Sciatic nerve (tissue), 2 donors: ENCODE measurements at places on chromosomes 1 and 21.

DNA sequence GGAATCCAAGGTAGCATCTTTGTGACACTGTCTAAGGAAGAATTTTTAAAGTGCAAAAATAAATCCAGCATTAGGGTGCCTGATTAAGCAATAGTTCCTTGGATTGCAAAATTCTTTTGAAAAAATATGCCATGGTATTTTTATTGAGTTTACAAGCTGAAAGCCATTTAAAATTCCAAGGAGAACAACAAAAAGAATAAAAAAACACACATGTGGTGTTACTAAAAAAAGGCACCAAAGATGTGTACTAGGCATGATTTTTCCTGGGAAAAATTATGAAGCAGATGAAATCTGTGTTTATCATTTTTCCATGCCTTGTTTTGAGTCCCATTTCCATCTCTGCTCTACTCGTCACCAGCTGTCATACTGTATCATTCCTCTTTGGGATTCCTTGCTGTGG lies 157.0 kb upstream of the ZNHIT6 start:
- no peak for DNase-seq

GRCh38 chr1:56331207-56331891 lies 248.0 kb downstream of the PLPP3 start:
- no peak for DNase-seq

DNA sequence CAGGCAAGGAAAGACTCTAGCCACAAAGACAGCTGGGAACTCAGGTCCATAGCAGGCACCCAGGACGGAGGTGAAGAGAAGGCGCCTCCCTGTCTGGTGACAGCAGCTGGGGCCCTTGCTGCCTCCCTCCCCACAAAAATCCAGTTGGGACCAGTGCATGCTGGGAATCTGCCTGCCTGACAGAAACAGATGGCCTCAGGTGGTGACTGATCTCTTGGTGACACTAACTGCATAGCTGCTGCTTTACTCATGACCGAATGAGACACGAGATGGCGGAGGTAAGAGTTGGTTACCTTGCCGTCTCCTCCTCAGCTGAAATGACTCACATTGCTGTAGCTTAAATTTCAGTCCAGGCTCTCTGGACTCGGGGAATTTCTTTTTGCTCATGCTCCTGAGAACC lies 130.3 kb downstream of the FGGY start:
- DNase-seq: no peak

DNA sequence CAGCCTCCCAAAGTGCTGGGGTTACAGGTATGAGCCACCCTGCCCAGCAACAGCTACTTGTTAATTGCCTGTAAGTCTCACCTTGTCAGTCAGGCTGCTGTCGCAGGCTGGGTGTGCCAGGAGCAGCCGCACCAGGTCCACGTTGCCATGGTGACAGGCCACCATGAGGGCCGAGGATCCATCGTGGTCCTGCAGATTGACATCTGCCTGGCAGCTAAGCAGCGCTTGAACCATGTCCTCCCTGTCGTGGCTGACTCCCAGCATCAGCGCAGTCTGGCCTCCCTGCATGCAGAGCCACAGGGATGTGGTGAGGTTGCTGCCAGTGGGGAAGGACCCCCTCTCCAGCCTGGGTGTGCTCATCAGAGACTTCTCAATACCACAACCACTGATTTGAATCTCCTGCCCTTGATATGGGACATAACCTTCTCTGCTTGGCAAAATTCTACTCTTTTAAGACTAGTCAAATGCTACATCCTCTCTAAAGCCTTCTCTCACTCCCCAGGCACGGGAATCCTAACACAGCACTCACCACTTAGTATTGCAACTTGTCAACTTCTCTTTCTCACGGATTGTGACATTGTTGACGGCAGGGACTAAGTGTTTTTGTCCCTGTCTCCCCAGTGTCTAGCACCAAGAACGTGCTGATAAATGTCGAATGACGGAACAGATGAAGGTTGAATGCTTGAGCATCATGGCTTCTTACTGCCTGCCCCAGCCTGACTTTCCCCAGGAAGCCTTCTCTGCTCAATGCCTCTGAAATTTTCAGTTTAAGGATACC lies 52.9 kb downstream of the L1TD1 start:
- no peak for DNase-seq

- no peak for DNase-seq
Measured at GRCh38 chr1:157085421-157085820, 14.2 kb downstream of the ETV3L start.

- no peak for DNase-seq
Measured at GRCh38 chr1:184030433-184031091, 7.0 kb downstream of the COLGALT2 start.

GRCh38 chr1:221937155-221937953 lies 195.5 kb upstream of the DUSP10 start:
- DNase-seq: no peak

DNA sequence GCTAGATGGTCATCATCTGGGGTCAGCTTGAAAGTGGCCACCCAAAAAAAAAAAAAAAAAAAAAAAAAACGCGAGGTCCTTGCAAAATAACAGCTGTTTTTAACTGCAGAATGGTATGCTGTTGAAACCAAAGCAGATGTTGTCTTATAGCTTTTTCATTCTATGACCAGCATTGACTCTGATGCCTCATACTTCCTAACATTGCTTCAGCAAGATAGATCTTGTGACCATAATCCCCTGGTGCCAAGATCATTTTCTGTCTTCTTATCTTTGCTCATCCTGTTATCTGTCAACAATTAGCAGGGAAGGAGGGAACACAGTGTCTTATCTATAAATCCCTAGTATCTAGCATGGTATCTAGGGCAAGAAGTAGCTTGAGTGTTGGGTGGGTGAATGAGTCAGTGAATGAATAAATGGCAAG lies 181.5 kb downstream of the PLPP3 start:
- no peak for DNase-seq

- DNase-seq: peak; percentile 73
Measured at GRCh38 chr21:35284199-35284598, 235.1 kb upstream of the RUNX1 start.

GRCh38 chr21:29419422-29419821 lies 120.7 kb downstream of the BACH1 start:
- DNase-seq: no peak

GRCh38 chr1:217026531-217026930 lies 303.3 kb upstream of the ESRRG start:
- no peak for DNase-seq

GRCh38 chr1:78408810-78409209 lies 82.0 kb upstream of the PTGFR start:
- peak; percentile 62 for DNase-seq

DNA sequence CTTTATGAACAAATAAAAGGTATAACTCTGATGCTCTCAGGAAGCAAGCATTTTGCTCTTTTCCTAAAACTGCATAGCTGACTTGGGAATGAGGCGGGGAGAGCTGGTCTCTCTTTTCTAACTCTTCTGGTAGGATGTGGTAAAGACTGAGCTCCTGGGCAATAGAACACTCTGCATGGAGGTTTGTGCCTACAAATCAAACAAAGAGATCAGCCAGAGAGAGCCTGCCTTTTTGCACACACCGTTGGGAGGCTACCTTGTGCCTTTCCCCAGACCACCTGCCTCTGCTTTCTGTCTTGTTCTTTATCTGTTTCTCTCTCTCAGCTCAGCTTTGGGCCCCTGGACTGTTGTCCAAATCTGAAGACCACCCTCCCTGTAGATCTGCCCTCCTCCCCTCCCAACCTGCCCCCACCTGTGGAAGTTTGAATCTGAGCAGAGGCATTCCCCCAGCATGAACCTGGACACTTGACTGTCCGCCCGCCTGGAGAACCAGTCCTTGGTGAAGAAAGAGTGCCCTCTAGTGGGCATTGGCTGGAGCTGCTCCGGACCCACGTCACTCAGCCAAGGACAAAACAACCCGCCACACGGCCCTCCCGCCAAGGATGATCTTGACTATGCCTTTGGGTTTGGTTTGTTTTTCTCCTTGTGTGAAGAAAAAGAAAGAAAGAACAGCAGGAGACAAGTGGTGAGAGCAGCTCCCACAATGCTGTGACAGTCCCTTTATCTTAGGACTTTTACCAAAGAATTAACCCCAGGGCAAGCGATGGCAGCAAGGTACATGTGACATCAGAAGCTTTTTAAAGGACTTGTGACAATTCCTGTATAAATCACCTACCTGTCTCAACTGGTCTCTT lies 228.2 kb downstream of the PBX1 start:
- DNase-seq: peak; percentile 90

GRCh38 chr1:54323324-54323739 lies 82.9 kb downstream of the SSBP3 start:
- no peak for DNase-seq

- DNase-seq: peak; percentile 76
Measured at GRCh38 chr1:16226490-16227179, 10.3 kb downstream of the CPLANE2 start.

- DNase-seq: no peak
Measured at GRCh38 chr1:197092491-197093023, 25.5 kb upstream of the F13B start.

DNA sequence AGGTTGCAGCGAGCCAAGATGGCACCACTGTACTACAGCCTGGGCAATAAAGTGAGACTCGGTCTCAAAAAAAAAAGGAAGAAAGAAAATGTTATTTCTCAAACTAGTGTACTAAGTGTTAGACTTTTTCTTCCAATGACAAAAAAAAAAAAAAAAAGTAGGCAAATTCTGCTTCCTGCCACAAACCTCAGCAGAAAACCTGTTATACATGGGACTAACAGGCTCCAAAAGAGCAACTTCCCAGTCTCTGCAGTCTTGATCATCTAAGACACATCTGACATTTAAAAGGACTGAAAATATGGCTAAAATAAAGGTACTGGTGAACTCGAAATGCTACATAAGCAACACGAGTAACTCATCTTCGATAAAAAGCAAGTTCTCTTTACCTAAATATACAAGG lies 59.6 kb downstream of the HSF2BP start:
- no peak for DNase-seq

DNA sequence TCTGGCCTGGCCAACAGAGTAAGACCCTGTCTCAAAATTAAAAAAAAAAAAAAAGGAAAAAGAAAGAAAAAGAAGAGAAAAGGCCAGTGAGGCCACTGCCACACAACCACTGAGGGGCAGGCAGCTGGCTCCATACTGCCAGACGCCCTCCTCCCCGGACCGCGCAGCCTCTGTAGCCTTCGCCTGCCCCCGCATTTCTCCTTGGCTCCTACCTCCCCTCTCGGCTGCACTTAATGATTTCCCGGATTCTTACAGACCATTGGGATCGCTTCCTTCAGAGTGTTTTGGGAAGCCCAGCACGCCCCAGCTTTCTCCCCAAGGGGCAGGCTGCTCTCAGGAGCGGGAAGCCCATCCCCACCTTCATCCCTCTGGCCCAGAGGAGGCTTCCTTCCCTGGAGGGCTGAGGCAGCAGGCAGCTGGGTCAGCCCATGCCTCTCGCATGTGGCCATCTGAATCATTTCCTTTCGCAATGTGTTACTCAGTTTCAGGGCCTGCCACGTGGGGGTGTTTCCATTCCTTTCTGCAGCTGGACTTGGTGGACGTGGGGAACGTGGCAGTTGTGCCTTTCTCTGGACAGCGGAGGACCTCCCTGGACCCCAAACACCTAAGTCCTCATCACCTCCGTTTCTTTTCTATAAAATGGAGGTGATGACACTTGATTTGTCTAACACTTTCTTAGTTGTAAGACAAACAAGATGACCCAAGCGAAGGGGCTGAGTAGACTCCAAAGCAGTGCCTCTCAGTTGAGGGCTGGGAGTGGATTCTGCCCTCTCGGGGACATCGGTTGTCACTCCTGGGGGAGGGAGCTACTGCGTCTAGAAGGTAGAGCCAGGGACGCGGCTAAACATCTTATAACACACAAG lies 2.3 kb downstream of the SLC2A5 start:
- DNase-seq: peak; percentile 83

DNA sequence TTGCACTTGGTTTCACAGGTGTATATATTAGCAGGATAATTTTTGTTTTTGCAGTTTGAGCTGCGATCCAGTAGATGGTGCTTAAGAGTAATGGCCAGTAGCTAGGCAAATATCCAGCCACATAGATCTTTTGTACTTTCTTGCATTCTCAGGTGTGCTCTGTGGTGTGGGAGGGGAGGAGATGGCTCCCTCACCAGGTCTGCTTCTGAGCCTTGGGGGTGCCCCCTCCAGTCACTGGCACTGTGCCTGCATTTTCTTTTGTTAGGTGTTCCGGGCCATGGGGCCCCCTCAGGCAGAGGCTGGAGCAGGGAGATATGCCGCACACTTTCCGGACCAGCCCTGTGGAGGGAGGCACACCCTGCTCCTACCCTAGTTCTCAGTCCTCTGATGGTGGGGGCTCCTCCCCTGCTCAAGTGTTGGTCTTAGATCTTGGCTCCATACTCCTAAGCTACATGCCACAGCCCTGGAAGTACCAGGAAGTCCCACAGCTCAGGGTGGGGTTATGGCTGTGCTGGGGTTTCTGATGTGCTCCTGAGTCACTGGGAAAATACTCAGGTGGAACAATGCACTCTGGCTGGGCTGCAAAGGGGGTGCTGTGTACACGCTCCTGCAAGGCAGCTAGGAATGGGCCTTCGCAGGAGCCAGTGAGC lies 197.6 kb upstream of the DMRTA2 start:
- no peak for DNase-seq

GRCh38 chr1:60835649-60836048 lies 246.7 kb upstream of the NFIA start:
- no peak for DNase-seq

DNA sequence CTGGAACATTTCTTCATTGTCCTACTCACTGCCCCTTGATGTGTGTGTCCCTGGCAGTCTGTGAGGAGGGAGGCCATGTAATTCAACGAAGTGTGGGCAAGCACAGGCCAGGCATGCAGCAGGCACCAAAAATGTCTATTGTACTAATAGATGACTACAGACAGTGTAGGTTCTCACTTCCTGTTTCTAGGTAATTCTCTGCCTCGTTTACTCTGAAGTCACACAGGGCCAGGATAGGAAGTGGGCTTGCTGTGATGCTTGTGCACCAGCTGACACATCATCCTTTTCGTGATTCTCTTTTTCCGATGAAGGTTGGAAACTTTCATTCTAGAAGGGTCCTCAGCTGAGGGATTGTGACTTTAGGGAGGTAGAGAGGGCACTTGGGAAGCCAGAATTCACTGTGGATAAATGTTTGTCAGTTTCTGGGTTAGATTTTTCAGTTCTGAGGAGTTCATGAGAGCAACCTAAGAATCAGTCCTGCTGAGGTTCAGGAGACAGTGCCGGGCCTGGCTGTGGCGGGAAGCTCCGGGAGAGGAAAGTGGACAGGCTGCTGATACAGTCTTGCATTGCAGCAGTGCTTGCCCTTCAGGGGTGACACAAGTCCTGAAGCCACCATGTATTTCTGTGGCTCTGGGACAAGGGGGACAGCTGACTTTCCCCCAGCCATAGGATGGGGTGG lies 4.3 kb upstream of the CSF1 start:
- DNase-seq: no peak

- no peak for DNase-seq
Measured at GRCh38 chr1:36450919-36451305, 661 bp upstream of the OSCP1 start.

GRCh38 chr1:218171302-218171893 lies 113.7 kb upstream of the RRP15 start:
- DNase-seq: no peak
